ENCODE measurements at places on chromosomes 16 and 17.

DNA sequence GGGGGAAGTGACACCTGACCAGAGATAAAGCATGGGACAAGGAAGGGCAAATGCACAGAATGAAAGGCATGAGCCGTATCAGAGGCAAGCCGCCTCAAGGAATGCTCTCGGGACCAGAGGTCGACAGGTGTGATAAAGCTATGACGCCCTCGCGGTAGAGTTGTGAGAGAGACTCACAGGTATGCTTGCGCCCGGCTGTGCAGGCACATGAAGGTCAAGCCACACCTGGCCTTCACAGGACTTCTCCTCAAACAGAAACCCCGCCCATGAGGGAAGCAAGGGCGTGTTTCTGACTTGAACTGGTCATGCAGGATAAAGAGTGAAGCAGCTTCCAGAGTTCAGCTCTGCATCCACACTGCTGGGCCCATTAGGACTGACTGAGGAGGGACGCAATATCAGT lies 7.8 kb downstream of the NCBP3 start:
- no peak for DNase-seq

DNA sequence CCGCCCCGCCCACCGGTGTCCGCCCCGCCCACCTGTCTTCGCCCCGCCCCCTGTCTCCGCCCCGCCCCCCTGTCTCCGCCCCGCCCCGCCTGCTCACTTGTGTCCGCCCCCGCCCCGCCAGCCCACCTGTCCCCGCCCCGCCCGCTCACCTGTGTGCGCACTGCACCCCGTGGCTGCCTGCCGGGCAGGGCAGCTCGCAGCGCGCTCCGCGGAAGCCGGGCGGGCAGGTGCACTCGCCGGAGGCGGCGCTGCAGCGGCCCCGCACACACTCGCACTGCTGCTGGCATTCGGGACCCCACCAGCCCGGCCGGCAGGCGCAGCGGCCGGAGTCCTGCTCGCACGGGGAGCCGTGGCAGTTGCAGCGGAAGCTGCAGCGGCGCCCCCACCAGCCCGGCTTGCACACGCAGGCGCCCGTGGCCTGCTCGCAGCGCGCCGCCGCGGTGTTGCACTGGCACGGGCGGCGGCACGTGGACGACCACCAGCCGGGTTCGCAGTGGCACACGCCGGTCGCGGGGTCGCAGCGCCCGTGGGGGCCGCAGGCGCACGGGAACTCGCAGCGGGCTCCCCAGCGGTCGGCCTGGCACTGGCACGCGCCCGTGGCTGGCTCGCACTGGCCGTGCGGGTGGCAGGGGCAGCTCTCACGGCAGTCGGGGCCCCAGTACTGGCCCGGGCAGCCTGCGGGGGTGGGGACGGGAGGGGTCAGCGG lies 2.1 kb downstream of the SCARF1 start:
- DNase-seq: no peak

- no peak for DNase-seq
Observed at GRCh38 chr16:2953706-2954627, 10.1 kb upstream of the KREMEN2 start.

GRCh38 chr16:5166486-5166885 lies 68.9 kb upstream of the EEF2KMT start:
- no peak for DNase-seq

DNA sequence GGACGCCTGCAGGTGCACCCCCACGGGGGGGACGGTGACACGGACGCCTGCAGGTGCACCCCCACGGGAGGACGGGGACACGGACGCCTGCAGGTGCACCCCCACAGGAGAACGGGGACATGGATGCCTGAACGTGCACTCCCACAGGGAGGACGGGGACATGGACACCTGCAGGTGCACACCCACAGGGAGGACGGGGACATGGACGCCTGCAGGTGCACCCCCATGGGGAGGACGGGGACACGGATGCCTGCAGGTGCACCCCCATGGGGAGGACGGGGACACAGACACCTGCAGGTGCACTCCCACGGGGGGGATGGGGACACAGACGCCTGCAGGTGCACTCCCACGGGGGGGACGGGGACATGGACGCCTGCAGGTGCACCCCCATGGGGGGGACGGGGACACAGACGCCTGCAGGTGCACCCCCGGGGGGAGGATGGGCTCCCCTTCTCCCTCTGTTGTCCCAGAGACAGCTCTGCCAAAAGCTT lies 114.5 kb upstream of the METRNL start:
- DNase-seq: no peak

GRCh38 chr17:19359151-19359550 lies 3.4 kb downstream of the B9D1 start:
- no peak for DNase-seq

DNA sequence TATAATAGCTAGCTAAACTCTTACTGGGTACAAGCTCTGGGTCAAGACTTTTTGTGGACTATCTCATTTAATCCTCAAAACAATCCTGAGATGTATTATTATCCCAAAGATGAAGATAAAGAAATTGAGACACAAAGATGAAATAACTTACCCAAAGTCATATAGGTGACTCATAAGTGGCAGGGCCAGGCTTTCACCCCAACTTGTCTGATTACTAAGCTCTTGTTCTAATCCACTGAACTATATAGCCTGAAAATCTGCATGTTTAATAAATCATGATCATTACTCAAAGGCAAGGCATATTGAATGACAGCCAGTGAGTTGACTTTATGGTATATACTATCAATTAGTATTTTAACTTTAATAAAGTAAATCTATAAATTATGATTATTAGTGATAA lies 77.4 kb downstream of the SKAP1 start:
- peak; percentile 13 for DNase-seq

DNA sequence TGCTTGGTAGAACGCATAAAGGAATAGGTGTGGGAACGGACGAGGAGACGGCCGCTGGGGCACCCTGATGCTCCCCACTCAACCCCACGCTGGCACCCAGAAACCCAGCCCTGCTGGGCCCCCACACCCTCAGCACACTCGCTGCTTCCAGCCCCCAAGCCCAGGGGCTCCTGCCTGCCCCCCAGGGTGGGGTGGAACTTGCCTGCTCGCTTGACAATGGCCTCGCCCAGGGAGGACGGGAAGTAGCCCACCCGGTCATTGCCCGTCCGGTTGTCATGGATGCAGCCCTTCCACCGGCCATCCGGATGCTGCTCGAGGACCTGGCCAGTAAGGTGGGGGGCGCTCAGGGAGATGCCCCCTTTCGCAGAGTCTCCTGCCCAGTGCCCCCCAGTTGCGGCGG lies 9.9 kb downstream of the CASKIN1 start:
- DNase-seq: no peak

- DNase-seq: no peak
Observed at GRCh38 chr17:60770946-60771422, 93.3 kb downstream of the BCAS3 start.

DNA sequence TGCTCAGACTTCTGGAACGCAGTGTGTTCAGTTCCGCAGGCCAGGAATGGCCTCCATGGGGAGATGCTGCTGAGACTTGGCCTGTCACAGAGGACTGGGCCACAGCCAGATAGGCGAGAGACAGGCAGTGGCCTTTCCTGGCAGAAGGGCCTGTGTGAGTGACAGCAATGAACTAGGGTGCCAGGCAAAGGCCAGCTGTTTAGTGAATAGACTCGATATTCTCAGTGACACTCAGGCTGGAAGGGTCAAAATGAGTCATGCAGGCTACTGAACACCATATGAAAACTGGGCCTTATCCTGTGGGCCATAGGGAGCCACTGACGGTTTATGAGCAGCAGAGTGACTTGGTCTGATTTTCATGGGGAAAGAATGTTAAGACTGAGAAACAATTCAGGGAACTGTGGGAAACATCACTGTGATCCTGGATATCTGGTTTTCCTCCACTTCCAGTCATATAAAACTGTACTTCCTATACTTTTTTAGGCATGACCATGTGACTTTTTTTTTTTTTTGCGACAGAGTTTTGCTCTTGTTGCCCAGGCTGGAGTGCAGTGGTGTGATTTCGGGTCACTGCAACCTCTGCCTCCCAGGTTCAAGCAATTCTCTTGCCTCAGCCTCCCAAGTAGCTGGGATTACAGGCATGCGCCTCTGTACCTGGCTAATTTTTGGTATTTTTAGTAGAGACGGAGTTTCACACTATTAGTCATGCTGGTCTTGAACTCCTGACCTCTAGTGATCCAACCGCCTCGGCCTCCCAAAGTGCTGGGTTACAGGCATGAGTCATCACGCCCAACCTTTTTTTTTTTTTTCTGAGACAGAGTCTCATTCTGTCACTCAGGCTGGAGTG lies 5.2 kb upstream of the NUBP1 start:
- peak; percentile 72 for DNase-seq

DNA sequence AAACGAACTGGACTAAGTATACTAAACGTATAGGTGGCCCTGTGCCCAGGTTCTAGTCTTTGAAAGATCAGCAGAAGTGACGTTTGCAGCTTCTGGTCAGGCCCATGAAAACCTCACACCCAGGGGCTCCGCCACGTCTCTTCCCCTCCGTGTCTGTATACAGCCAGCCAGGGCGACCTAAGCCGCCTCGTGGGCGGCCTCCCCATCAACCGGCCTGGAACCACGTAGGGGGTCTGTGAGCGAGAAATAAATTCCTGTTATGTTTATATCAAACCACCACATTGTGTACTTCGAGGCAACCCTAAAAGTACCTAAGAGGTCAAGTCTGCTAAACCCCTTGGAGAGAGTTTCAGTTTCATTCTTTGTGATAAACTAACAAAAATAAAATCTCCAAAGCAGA lies 6.8 kb downstream of the TK1 start:
- no peak for DNase-seq

- no peak for DNase-seq
Observed at GRCh38 chr17:36545077-36545464, 352 bp downstream of the GGNBP2 start.

GRCh38 chr17:42118545-42118944 lies 2.6 kb downstream of the KAT2A start:
- DNase-seq: peak; percentile 20

GRCh38 chr17:79704691-79705090 lies 26.1 kb upstream of the ENPP7 start:
- no peak for DNase-seq

DNA sequence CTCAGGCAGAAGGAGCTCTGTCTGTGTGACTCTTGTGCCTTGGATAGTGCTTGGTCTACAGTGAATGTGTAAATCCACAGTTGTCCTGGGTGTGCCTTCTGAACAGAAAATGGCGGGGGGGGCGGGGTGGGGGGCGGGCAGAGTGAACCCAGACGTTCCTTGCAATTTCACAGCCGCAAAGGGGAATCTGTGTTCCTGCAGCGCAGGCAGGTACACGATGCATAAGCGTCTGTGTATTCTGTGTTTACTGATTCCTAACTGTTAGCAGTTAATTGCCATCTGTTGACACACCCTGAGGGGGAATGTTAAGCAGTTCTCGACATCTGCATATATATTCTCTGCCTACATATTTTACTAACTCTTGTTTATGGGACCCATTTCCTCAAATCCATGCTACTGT lies 123.5 kb upstream of the ZFHX3 start:
- DNase-seq: no peak

DNA sequence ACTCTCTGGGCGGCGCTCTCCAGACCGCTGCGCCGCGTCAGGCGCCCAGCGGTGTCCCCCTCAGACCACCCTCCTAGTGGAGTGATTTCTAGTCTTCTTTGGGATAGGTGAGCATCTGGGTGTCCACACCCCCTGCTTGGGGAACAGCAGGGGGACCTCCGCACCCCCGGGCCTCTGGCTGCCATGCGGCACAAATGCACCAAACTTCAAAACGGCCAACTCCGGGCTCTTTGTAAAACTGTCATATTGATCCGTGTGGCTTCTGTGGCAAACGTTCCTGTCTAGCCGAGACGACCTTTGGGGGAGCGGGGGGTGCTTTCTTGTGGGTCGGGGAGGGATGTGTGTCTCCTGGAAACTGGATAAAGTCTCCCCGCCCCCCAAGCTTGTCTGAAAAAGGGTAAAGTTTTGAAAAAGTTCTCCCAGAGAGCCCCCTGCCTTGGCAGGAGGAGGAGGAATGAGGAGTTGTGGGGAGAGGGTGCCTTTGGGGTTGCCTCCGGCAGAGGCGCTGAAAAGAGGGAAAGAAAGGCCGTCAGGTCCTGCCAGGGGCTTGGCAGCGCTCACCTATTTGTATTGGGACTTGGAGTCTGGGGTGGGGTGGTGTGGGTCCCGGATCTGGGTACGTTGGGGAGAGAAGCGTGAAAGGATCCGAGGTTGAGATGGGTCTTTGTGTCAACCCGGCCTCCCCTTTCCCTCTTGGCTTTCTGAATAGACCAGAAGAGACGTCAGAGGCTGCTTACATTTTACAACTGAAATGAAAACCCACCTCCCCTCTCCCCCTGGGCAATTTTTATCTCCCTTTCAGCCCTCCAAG lies 2.2 kb upstream of the CHD3 start:
- peak; percentile 58 for DNase-seq

DNA sequence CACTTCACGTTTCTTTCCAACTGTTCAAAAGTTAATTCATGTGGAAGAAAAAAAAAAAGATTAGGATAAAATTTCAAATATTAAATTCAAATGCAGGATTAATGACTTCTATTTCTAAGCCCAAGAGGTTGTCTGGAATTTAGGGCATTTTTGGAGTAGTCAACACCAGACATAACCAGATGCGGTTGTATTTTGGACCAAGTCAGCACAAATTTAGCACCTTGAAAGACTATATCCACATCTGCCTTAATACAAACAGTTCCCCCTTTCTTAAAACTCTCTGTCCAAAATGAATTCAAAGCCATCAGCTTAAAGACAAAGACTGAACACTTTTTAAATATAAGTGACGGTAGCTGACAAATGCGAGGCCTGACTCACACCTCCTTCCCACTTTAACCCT lies 282.9 kb downstream of the C16orf95 start:
- no peak for DNase-seq

- no peak for DNase-seq
Observed at GRCh38 chr17:9478889-9479288, 96.7 kb downstream of the STX8 start.

DNA sequence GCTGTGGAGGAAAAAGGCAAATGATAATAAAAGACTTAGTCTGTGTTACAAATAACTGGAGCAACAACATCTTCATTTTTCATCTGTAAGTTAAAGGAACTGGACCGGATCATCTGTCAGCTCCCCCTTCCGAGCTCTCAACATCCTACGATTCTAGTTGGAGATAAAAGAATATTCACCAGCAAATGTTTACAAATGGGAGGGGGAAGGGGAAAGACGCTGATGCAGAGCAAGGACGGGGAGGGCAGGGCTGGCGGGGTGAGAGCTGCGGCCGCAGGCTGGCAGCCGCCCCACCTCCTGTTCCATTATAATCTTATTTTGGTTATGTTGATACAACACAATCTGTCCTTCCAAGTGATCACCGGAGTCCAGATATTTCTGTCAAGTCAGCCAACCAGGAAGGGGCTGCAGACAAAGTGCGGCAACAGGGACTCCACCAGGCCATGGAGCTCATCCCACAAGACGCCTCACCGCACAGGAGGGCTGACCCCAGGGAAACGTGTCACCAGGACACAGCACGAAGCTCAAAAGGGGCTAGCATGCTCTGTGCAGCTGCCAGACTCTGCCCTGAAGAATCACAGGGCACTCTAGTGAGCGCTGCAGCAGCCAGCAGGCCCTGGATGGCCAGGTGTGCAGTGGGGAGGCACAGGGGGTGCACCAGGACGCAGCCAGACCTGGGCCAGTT lies 19.7 kb downstream of the FBXO31 start:
- DNase-seq: no peak

Measured in fibroblast of upper back skin (primary cell).